ENCODE measurements at places on chromosomes 16 and 17.

DNA sequence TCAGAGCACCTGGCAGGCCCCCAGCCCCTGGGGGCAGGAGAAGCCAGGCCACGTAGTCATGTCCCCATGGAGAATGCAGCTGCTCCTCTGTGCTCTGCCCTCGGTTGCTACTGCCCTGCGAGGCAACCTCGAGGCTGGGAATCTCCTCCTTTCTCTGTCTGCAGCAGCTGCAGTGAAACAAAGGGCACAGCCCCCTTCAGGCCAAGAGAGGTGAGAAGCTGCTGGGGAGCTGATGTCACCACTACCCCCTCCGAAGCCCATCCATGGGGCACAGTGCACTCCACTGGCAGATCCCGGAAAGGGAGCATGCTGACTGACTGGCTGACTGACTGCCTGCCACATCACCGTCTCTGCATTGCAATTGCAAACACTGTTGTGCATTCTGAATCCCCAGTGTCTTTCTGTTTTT lies 103.7 kb downstream of the GRIN2A start:
- DNase-seq: no peak

DNA sequence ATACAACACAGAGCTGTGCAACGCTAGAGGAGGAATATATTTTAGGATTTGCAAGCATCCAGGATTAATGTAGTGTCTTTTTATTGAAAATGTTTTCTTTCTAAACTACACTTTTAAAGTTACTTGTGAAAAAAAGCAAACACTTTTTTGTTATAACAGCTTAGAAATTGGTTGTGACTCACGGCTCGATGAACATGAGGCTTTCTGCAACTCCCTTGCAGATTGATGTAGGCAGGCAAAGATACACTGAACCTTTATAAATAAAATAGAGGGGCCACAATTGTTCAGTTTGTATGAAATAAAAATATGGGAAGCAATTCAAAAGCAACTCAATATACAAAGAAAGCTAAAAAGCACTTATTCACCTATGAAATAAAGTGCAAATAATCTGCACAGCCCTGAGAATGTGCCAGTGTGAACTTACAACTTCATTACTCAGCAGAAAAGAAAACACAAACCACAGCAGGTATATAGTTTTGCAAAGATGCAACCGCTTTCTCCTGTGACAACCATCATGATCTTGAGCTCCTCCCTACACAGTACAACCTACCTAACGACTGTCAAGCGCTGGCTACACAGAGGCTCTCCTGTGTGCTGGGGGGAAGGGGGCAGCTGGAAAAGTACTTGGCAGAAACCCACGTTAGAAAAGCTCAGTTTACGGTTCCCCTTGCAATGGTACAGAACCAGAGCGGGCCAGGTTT lies 948 bp downstream of the LUC7L start:
- no peak for DNase-seq

DNA sequence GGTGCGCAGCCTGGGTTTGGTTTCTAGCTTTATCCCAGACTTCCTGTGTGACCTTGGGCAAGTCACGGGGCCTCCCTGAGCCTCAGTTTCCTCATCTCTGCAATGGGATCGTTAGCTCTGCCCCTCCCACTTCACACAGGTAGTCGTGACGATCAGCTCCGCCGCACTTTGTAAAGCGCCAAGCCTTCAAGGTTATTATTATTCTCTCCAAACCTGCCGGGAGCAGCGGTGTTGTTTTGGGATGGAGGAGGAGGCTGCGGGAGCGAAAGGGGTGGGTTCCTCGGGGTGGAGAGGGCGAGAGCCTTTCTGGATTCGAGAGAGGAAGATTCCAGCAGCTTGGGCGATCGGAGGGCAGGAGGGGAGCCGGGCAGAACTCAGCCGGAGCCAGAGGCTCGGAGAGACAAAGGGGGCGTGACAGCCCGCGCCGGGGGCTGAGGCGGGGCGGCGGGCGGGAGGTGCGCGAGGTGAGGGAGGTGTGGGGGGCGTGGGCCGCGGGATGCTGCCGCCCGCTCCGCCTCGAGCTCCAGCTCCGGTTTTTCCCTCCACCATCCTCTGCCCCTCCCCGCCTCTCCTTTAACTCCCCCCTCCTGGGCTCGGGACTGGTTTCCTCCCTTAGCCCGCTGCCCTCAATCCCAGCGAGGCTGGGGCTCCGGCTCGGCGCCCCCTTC lies at the start of gene EFNB3:
TSS of gene EFNB3 (plus strand) at position 602 of the 668 bp plus-strand sequence. CDS start 397 bp downstream, outside the sequence.
- no peak for DNase-seq

DNA sequence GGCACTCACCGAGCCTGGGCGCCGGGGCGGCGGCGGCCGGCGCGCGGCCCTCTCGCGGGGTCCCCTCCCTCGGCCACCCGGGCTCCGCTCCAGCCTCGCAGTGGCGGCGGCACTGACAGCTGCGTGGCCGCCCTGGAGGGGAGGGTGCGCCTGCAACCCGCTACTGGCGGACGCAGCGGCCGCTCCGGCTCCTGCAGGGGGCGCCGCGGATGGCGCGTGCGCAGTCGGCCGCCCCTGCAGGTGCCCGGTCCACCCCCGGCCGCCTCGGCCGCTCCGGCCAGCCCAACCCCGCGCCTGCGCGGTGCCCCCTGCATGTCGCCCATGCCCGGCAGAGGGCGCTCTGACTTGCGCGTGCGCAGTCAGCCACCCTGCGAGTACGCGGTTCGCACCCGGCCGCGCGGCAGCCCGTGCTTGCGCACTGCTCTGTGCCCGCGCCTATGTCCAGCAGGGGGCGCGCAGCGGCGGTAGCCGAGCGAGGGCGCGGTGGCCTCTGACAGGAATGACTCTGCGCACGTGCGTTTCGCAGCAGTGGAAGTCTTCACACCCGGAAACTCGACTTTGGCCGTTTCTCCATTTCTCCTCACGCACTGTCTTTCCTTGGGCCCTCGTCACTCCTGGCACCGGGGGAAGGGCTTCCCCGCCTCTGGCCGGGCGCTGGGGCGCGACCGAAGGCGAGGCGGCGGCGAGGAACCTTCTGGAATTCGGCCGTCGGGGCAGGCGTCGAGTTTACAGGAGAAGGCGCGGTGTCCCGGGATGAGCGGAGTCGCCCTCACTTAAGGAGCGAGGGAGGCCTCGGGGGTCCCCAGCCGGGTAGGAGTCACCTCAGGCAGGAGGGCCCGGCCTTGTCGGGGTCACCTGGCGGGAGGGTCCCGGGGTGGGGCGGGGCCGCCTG lies at the start of gene ABCA3:
TSS of gene ABCA3 (minus strand) at position 165 of the 892 bp plus-strand sequence. CDS start 14,262 bp downstream, outside the sequence.
- peak; percentile 81 for DNase-seq

DNA sequence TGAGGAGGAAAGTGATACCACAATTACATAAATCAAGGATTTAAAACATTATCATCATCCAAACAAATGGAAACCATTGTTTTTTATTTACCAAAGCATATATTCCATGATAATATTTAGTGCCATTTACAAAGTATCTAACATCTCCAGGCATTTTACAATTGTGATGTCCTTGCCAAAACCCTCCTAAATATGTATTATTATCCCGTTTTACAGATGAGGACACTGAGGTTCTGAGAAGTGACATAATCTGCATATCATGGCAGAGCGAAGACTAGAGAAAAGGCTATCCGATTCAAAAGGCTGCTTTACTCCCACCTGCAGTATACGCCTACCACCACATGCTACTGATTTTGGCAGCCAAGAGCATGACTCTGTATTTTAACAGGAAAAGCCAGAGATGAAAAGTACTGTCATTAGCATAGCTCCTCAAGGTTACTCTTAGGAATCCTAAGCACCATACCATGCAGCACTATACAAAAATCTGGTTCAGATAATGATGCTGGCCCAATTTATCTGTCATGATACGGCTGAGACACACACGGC lies 301.4 kb downstream of the CA10 start:
- no peak for DNase-seq
